ENCODE measurements at places on chromosomes 2 and 18. TPM values are rescaled to one million over a fixed set of nuclear protein-coding genes. Genes with fewer than 3 reads are reported as not detected.

GRCh38 chr2:45643095-45643494 lies 8.4 kb upstream of the PRKCE start:
- DNase-seq = no peak

Gene SCN9A
- total RNA-seq = 7.1 TPM

GRCh38 chr2:218711550-218711929 lies 905 bp downstream of the TTLL4 start:
- no peak for DNase-seq

- DNase-seq = no peak
These were observed 755 bp upstream of the ATP9B start for GRCh38 chr18:79068341-79068936.

GRCh38 chr2:127770973-127771735 lies 39.8 kb downstream of the WDR33 start:
- DNase-seq = no peak

Gene STARD6
- total RNA-seq = not detected

DNA sequence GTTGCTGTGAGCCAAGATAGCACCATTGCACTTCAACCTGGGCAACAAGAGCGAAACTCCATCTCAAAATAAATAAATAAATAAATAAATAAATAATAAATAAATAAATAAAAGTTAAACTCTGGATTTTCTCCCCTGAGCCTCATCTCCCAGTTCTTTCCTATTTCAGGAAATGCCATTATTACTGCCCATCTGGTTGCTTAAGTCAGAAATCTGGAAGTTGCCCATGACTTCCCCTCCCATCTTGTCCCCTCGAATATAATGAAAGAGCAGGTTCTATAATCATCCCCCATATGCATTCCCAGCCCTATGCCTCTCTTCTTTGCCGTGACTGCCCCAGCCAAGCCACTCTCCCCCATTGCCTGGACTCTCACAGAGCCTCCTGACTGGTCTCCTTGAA lies 4.2 kb upstream of the PSD4 start:
- DNase-seq = no peak

- DNase-seq = no peak
These were observed 140.8 kb upstream of the ZFP36L2 start for GRCh38 chr2:43367012-43367782.

Gene AGXT
- total RNA-seq = 1.4 TPM

Gene TMEM247
- not detected for total RNA-seq

- peak; percentile 69 for DNase-seq
These were observed 22.2 kb downstream of the FAP start for GRCh38 chr2:162221064-162221463.

- DNase-seq = no peak
These were observed 208.8 kb downstream of the CDH2 start for GRCh38 chr18:27967913-27968824.

DNA sequence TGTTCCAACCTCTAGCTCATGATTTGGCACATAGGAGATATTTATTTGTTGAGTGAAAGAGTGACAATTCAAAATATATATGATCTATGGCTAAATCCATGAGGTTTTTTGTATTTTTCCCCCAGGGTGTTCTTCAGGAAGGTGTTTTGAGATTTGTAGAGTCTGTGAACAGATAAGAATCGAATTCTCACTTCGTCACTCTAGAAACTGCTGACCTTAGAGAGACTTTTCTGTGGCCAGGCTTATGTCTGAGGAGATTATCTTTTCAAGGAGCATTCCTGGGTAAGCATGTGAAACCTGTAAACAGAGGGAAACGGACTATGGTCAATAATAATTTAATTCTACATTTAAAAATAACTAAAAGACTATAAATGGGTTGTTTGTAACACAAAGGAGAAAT lies 849 bp upstream of the ITGB6 start:
- no peak for DNase-seq

DNA sequence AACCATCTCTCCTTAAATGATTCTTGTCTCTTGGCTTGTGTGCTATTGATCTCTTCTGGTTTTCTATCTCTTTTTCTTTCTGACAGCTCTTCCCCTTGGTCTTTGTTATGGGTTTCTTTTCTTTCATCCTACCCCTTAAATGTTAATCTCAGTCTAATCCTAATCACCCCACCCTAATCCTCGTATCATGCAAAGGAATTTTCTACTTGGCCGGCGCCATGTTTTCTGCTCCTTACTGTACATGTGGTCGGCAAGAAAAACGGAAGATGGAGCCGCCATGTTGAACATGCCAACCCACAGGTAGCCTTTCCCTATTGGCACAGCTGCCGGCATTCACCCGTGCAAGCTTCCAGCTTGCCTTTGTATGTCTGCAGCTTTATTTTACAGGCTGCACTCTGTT lies 61.8 kb upstream of the VPS54 start:
- no peak for DNase-seq

Gene SERPINB10
- not detected for total RNA-seq

DNA sequence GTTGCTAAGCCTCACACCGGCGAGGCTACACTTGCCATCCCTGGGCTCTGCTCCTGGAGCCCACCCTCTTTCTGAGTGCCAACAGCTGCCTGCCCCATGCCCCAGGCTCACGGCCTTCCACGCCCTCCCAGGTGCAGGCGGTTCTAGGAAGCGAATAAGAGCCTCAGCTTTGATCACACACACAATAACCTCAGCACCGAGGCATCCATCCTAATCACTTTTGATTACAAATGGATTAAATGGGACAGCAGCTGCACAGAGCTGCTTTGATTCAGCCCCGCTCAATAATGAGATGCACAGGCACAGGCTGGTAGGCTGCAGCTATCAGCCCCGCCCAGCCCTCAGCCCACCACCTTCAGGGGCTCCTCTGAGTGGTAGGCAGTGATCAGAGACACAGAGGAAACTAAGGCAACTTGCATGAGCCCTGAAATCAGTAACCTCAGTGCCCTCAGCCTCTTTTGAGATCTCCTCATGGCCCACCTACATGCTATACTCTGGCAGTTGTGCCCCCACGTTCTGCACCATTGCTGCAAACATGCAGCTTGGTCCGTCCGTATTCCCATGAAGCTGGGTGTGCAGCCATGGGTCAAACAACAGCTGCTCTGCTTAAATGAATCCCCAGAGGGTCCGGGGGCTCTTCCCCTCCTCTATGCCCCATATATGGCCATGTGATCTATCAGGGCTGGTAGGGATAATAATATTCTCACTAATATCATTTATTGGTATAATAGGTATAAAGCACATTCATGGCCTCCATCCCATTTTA lies 171.4 kb downstream of the SETBP1 start:
- no peak for DNase-seq

DNA sequence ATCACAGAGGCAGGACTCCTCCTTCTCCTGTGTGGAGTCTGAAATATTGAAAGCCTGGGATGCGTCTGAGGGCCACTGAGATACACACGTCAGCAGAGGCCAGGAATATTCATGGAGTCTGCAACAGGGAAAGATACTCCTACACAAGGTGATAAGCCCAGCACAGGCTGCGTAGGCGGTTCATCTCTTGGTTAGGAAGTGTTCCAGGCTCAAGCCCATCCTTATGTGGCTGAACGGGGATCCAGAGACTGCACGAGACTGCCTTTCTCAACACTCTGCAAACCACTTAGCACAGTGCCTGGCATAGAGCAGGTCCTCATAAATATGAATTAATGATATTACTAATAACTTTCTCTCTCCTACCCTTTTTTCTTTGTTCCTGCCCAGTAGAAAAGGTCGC lies 29.2 kb upstream of the AGPS start:
- DNase-seq = no peak

Gene LPIN1
- total RNA-seq = 81.7 TPM

GRCh38 chr2:85588236-85588635 lies 4.0 kb downstream of the VAMP5 start:
- DNase-seq = no peak

GRCh38 chr2:159455330-159455918 lies 160.9 kb downstream of the BAZ2B start:
- no peak for DNase-seq

Gene COL4A4
- 0.38 TPM for total RNA-seq

- DNase-seq = no peak
These were observed 545.8 kb downstream of the ARHGAP15 start for GRCh38 chr2:143675021-143675420.

GRCh38 chr2:46299365-46300263 lies 2.4 kb downstream of the EPAS1 start:
- DNase-seq = peak; percentile 62

Gene MAP3K19
- total RNA-seq = not detected

Gene GMPPA
- total RNA-seq = 33.0 TPM

GRCh38 chr18:23812546-23813440 lies 123.5 kb downstream of the LAMA3 start:
- DNase-seq = no peak

Gene PIEZO2
- total RNA-seq = 3.5 TPM

DNA sequence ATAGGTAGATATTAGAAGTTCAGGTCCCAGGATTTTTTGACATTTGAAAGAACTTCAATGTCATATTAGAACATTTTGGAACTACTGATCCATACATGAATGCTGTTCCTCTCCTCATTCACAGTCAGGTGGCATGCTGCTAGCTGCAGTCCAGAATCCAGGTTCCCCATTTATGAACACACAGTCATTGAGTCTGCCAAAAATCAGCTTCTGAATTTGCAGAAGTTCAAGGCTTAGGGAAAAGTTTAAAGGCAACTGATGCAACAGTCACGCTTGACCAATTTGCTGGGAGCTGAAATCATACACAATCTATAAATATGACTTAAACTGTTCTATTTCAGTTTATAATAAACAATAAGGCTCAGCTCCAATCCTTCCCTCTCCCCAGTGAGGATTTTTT lies 17.3 kb upstream of the TTR start:
- DNase-seq = no peak

- no peak for DNase-seq
These were observed 82.6 kb downstream of the C18orf54 start for GRCh38 chr18:54440292-54440691.

Gene NEU4
- total RNA-seq = 4.4 TPM

GRCh38 chr2:38685116-38685735 lies 19.3 kb downstream of the GALM start:
- no peak for DNase-seq

DNA sequence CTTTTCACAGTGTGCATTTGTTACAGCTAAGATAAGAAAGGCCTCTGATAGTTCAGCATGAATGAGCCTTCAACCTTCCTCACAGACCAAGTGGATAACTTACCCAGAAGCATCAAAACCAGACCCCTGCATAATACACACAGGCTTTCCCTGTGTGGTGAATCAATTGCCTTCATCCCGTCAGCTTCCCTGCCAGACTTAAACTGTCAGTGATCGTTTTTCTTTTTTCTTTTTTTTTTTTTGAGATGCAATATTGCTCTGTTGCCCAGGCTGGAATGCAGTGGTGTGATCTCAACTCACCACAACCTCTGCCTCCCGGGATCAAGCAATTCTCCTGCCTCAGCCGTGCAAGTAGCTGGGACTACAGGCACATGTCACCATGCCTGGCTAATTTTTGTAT lies 20.5 kb upstream of the SLC35F5 start:
- no peak for DNase-seq

Gene NEU2
- not detected for total RNA-seq

DNA sequence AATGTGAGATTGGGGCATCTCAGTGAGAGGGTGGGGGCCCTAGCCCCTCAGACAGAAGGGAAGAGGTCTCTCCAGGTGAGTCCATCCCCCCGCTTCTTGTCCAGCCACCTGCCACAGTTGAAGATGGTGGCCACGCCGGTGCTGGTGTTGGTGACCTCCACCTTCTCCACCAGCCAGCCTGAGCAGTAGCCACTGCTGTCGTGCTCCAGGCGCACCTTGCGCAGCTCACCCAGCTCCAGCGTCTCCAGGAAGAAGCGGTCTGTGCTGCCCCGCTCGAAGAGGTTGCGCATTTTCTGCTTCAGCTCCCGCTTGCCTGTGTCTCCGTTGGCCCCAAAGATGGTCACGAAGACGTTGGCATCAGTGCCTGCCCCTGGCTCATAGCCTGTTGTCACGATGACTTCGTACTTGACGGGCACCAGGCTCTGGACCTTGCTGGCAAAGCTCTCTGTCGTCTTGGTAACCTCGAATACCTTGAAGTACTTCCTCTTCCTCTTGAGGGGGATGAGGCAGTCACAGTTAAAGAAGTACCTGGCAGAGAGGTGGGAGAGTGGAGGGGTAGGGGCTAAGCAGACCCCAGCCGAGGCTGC lies 179.5 kb downstream of the LOXHD1 start:
- no peak for DNase-seq

- DNase-seq = no peak
These were observed 151.0 kb upstream of the NDUFV2 start for GRCh38 chr18:8951491-8951890.

All from omental fat pad (tissue), 4 donors.